ENCODE measurements at places on chromosomes 3 and 15.

DNA sequence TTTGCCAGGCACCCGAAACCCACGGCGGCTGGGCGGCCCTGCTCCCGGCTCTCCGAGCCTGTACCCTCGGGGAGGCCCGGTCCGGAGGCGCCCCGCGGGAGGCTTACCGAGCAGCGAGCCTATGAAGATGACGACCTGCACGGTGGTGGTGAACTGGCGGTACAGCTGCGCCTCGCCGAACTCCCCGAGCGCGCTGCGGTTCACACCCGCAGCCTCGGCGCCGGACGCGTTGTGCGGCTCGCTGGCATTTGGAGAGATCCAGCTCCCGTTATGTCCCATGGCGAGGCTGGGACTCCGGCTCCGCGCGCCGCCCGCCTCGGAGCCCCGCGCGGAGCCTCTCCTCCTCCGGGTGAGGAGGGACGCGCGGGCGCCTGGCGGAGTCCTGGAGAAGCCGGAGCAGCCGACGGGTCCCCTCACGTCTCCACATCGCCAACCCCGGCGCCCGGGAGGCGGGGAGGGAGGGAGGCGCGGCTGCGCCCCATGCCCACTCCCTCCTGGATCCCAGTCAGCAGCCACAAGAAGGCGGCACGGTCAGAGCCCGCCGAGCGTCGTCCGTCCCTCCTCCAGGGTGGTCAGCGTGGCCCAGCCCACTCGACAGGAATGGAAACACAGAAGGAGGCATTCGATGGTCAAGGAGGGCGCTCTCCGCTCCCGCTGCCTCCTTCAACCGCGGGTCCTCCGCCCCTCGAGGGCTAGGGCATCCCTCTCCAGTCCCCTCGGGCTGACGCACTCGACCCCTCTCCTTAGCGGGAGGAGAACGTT is at the start of gene GPR176:
GPR176 (minus strand) TSS at position 519 of the 762 bp plus-strand sequence; CDS start at position 279, 240 bp downstream.
- peak; percentile 70 for DNase-seq

DNA sequence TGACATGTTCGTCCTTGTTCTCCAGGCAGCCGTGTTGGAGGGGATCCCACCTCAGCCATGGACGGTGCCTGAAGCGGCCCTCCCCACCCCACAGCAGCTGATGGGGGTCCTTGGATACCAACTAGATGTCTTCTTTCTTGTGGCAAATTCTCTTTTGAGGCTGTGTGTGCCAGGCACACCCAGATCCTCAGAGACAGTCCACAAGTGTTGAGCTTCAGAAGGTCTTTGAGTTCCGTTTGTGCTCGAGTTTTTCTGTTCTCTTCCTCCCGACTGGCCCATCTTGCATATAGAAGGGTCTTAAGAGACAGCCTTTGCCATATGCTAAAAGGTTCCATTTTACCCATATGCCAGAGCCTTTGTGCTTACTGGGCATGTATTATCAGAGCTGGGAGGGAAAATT is 227.4 kb downstream of the THSD4 start:
- no peak for DNase-seq

- peak; percentile 32 for DNase-seq
Measured at GRCh38 chr3:99474776-99475175, 163.6 kb upstream of the COL8A1 start.

GRCh38 chr3:17088602-17089313 is 204.0 kb downstream of the PLCL2 start:
- DNase-seq, result no peak

DNA sequence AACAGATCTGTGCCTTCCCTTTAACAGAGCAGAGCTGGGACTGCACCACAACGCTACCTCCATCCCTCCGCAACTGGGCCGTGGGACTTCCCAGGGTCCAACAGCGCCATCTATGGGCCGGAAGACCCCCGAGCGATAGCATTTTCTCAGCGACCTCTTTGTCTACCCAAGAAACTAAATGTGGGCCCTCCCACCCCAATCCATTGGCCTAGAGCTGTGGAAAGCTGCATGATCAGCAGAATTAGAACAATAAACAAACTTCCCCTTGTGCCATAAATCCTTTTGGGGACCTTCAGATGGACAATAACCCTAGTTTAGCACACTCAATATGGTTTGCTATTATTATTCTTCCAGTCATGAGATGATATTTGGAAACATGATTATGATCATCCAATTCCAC is 74.8 kb upstream of the NTRK3 start:
- DNase-seq, result no peak

- DNase-seq, result no peak
Measured at GRCh38 chr15:88695101-88695500, 56.3 kb downstream of the ISG20 start.

DNA sequence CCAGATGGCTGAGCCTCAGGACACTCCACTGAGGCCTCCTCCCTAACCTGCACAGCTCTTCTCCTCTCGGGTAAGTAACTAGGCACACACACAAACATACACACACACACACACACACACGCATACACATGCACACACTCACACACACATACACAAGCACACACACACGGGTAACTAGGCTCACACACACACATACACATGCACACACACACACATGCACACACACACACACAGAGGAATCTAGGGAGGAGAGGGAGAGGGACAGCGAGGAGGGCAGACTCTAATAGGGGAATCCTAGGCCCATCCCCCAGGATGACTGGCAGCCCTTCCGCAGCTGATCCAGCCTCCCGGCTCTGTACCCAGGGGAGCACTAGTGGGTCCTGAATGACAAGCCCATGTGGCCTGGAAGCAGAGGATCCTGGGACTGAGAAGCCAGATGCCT is 177.4 kb upstream of the LINGO1 start:
- no peak for DNase-seq

GRCh38 chr3:188918093-188918492 is 253.7 kb upstream of the TPRG1 start:
- DNase-seq, result peak; percentile 57

DNA sequence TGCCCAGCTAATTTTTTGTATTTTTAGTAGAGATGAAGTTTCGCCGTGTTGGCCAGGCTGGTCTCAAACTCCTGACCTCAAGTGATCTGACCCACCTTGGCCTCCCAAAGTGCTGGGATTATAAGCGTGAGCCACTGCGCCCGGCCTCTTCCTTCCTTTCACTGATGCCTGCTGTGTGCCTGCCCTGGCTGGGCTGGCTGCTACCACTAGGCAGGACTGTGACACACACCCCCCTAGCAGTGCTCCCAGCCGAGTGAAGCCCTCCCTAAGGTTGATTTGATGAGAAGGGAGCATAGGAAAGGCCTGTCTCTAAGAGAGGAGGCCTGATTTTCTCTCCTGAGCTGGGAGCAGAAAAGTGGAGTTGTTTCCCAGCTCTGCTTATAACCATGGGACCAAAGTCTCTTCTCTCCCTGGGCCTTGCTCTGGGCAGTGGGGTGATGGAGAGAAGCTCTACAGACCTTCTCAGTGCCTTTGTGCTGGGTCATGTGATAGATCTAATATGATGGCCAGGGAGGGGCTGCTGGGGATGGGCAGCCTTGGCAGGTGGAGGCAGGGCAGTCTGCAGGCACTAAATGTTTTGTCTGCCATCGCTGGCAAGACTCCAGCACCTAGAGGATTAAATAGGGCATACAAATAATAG is 20.1 kb upstream of the SFMBT1 start:
- no peak for DNase-seq

- peak; percentile 39 for DNase-seq
Measured at GRCh38 chr3:134846911-134847317, 51.9 kb downstream of the EPHB1 start.

GRCh38 chr3:147813256-147813655 is 404.1 kb downstream of the ZIC1 start:
- DNase-seq, result no peak

GRCh38 chr3:195549931-195550519 is 6.9 kb upstream of the PPP1R2 start:
- DNase-seq, result peak; percentile 73

DNA sequence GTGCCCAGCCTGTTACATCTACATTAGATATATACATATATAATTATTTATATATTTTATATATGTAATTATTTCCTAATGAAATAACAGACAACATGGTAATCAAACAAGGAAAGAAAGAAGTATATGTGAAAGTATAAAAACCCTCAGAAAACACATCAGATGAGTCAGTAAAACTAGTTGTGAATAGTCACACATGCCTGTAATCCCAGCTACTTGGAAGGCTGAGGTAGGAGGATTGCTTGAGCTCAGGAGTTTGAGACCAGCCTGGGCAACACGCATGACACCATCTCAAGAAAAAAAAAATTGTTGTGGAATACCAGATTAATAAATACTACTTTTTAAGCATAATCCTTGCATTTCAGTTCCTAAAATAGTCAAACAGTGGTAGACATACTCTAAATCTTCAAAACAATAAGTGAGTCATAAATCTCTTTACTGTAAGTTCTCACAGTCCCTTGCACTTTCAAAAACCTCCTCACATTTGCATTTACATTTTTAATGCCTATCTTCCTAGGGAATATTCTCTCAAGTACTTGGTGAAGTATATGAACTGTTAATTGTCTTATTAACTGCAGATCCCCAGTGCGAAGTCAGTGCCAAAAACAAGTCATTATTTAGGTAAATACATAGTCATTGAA is 106.5 kb downstream of the MYO9A start:
- peak; percentile 14 for DNase-seq

GRCh38 chr3:13693441-13693840 is 144.5 kb downstream of the FBLN2 start:
- DNase-seq, result no peak

DNA sequence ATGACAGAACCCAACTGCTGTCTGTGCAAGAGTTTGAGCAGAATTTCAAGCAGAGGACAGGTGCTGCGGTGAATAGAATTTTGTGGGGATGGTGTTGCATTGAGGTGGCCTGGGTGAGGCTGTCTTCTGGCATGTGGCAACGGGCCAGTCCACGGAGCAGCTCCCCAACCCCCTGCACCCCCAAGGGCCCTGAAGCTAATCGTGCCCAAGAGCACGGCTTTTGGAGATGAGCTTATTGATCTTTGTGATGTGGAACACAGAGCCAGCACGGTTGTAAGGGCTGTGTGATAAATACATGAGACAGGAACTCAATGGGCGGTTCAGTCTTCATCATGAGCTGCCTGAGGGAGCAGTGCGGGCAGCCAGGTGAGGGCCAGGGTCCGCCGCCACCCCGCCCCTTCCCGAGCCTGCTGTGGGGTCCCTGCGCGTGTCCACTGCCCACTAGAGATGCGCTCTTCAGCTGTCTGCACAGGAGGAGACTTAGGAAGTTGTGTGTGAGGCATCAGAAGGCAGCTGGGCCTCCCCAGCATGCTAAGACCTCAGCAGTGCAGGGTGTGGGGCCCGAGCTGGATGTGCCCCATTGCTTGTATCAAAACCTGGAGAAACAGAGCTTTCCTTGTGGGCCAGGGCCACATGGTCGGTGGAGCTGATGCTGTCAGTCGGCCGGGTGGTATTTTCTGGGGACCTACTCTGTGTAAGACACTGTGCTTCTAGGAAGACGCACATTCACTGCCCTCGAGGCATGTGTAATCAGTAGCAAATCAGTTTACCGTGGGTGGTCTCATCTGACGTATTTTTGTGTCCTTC is 90.5 kb downstream of the CHRNA7 start:
- no peak for DNase-seq

DNA sequence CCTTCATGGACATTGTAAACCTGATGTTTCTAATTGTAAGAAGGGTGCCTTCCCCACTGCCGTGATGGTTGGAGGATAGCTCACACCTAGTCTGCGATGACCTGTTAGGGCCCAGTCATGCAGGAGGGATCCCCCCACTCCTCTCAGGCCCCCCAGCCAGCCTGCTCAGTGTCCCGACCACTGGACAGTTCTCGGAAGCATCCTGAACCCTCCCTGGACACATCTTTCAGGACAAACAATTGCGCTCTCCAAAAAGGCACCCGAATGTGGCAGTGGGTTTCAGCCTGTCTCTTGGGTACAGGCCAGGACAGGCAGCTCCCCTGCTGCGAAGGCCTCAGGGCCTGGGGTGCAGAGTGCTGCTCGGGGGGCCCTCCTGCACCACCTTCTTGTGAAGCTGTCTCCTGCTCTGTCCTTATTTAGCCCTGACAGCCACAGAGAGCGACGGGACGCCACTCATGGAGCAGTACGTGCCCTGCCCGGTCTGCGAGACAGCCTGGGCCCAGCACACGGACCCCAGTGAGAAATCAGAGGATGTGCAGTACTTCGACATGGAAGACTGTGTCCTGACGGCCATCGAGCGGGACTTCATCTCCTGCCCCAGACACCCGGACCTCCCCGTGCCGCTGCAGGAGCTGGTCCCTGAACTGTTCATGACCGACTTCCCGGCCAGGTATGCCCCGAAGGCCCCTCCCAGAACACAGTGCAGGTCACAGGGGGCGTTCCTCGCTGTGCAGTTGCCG is 132.3 kb downstream of the LRRK1 start:
- DNase-seq, result no peak

DNA sequence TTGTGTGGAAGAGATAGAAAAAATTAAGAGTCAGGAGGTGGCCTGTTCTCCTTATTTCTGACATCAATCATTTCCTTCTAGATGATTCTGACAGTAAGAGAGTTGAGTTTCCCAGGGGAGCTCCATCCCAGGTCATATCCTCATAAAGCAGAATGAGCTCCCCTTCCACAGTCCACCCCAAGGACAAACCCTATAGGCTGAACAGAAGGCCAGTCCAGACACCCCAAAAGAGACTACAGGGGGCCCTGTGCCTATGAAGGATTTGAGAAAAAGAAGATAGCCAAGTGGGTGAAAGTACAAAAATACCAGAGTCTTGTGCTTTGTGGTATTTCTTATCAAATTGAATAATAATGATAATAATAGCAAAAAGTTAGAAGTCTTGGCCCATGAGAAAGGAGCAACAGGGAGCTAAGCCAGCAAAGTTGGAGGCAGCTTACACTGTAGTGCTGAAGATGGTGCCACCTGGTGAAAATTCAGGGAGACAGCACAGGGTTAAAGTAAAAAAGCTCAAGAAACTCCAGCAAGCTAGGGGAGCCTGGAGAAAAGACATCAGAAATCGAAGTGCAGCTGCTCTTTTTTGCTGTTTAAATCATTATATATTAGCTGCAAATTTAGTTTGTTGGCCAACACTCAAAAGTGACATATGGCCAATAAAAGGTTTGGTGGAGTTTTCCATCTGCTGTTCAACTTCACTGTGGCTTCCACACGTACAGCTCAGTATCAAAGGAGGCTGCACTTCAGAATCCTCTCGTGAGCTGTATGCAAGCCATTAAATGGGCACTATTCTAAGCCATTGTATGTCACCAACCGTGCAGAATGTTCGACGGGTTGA is 35.8 kb upstream of the SLC24A5 start:
- DNase-seq, result peak; percentile 64

GRCh38 chr15:67394873-67395639 is 125.9 kb upstream of the C15orf61 start:
- DNase-seq, result no peak

- no peak for DNase-seq
Measured at GRCh38 chr3:68228856-68229255, 574.4 kb upstream of the SUCLG2 start.

GRCh38 chr15:67792250-67792942 is 32.9 kb upstream of the SKOR1 start:
- peak; percentile 11 for DNase-seq

- DNase-seq, result no peak
Measured at GRCh38 chr3:8678751-8679150, 34.2 kb upstream of the SSUH2 start.

DNA sequence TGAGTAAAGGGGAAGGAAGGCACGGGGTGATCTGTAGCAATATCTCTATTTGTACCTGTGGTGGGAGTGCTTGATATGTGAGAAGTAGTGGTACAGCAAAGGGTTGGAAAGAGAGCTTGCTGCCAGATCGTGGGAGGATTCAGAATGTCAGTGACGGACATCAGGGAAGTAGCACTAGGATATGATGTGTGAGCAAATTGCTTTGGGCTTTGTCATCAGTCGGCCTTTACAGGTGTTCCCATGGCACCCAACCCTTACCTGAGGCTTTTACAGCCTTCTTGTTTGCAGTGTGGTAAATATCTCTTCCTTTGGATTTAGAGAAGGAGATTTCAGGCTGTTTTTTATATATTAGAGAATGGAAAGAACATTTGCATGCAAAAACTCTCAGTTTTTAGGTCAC is 29.8 kb downstream of the IL1RAP start:
- DNase-seq, result no peak

Measured in iris pigment epithelial cell (primary cell).